ACHN (cell line): ENCODE measurements at places on chromosomes 12 and 14.
A peak's percentile ranks its signal among the peaks of the same experiment; 100 is the strongest.

GRCh38 chr14:101200650-101201516 is 297.4 kb upstream of the RTL1 start:
- DNase-seq: no peak

GRCh38 chr14:95495076-95495475 is 21.4 kb downstream of the SYNE3 start:
- DNase-seq: no peak

- DNase-seq: no peak
Observed at GRCh38 chr14:54532111-54533012, 22.7 kb downstream of the CGRRF1 start.

GRCh38 chr12:103556890-103557627 is 30.0 kb upstream of the STAB2 start:
- DNase-seq: no peak

DNA sequence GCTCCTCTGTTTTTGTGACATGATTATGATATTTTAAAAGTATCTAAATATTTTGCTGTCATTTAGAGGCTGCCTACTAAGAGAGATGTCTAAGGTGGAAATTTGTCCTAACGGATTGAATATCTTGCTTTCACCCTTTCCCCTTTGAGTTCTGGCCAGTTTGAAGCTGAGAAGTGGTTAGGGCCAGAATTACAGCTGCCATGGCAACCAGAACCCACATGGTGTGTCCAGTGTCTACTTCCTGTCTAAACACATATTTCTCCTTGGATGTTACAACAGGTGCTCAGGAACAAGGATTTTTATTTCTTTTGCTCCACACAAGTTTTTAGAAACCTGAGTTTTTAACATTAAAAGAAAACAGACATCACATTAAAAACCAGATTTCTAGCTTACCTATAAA is 335.1 kb upstream of the OR4E1 start:
- DNase-seq: no peak

DNA sequence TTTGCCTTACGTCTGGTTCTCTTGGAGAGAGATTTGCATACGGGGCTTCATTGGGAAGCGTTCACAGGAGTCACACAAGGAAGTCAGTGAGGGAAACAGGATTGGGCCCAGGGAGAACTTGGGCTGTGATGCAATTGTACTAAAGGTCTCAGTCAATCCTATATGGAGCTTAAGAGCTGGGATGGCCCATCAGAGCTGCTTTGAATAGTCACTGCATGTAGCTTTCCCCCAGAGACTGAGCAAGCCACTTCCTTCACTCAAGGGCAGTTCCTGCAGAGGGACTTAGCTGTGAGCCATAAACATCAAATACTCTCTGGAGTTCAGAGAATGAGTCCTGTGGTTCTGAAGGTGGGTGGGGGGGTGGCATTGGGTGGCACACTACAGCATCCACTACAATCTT is 605.4 kb downstream of the MED13L start:
- DNase-seq: no peak

DNA sequence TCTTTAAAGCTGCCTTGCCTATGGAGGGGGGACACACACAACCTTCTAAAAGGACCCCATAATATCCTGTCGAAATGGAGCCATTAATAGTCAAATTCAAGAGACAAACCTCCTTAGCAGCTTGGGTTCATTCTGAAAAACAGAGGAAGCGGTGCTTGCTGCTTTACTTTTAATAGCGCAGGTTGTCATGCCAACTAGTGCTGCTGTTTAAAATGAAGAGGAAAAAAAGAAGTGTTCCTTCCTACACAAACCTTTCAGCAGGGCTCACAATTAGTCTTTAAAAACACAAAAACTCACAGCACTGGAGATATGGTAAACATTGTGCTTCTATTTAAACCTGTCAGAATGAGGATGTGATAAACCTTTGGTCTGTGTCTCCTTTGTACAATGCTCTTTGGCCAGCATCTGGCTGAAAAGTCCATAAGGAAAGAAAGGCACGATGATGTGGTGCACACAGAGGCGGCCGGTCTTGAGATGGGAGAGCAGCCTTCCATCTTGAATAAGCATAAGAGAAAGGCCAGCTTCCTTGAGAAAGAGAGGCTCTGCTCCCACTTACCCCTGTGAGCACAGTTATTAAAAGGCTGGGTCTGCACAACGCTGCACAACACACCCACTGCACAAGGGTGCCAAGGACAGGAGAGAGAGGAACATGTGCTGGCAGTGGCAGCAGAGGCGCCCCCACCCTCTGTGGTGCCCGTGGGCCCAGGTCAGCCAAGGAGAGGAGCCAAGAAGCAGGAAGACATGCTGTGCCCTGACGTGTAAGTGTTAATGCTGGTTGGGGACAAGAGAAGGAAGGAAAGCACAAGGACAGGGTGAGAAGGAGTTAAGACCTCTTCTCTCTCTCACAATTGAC is 144.6 kb downstream of the TTC7B start:
- DNase-seq: no peak

- no peak for DNase-seq
Observed at GRCh38 chr14:54500744-54501143, 9.0 kb upstream of the CGRRF1 start.

- peak; percentile 96 for DNase-seq
Observed at GRCh38 chr14:103558071-103558882, 4.2 kb downstream of the BAG5 start.

- DNase-seq: no peak
Observed at GRCh38 chr12:88360343-88360742, 218.2 kb downstream of the TMTC3 start.

DNA sequence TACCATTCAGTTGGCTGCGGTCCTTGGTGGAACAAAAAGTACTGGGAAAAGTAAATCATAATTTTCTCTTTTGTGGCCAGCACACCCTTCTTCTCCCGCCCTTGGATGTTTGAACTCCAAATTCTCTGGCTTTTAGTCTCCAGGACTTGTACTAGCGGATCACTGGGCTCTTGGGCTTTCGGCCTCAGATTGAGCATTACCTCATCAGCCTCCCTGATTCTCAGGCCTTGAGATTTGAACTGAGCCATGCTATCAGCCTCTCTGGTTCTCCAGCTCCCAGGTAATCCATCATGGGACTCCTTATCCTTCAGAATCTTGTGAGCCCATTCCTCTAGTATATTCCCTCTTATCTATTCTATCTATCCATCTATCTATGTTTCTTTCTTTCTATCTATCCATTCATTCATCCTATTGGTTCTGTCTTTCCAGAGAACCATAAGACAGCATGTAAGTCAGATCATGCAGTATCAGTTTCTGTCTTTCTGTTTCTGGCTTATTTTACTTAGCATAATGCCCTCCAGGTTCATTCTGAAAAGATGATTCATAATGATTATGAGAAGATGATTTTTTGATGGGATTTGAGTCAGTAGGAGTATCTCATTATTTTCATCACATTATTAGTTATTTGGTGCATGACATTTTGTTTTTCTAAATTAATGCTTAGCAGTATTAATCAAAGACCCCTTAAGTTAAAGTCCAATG is 814.9 kb downstream of the LRFN5 start:
- DNase-seq: no peak

GRCh38 chr12:3336606-3337311 is 154.2 kb upstream of the PRMT8 start:
- no peak for DNase-seq

- peak; percentile 73 for DNase-seq
Observed at GRCh38 chr12:53052419-53053217, 2.8 kb downstream of the TNS2 start.

GRCh38 chr14:97944380-97944779 is 1147.2 kb downstream of the VRK1 start:
- no peak for DNase-seq

GRCh38 chr14:61720294-61720661 is 25.0 kb downstream of the HIF1A start:
- no peak for DNase-seq

DNA sequence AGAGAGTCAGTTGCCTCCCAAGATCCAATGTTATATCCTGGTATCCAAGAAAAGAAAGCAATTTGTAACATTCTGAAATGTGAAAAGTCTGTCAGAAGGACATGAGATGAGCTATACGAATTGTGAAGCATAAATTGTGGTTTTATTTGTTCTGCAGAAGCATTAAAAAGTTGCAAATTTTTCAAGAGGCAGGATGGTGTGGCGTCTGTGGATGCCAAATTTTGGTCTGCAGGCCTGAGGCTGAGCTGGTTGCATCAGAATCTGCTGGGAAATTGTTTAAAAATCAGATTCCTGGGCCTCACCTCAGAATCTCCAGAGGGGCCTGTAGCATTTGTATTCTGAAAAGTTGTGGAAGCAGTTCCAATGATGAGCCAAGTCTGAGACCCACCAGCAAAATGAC is 284.7 kb downstream of the NUAK1 start:
- no peak for DNase-seq

- no peak for DNase-seq
Observed at GRCh38 chr14:37585971-37586796, 8.9 kb downstream of the FOXA1 start.

GRCh38 chr14:42508209-42508946 is 901.7 kb downstream of the LRFN5 start:
- DNase-seq: no peak

DNA sequence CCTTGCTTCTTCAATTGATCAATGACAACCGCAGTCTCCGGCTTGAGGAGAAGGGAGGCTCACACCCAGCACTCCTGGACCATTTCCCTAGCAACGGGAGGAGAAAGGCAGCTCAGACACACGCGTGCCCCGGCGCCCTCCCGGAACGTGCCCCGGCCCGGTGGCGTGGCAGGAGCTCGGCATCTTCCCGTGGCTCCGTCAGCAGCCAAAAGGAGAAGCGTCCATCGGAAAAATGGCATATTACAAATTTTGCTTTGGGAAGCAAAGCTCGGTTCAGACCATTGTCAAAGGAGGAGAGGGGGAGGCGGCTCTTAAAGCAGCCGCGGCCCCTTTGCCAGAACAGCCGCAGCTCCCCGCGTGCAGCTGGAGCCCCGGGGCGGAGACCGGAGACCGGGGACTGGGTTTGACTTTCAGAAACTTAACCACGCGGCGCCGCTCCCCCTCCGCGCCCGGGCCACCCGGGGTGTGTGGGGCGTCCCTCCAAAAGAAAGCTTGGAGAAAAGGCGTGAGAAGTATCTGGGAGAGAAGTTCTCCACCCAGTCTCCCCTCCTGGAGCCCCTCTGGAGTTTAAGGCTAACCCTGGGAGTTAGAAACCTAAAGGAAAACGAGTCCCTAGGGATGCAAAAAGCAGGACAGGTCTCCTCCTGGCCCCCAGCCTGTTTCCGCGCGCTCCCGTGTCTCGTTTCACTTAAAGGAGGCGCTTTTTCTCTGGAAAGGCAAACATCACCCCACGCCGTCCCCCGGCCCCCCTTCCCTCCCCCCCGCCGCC is 545 bp downstream of the PPFIA2 start:
- no peak for DNase-seq

GRCh38 chr12:105083551-105084105 is 630 bp downstream of the ALDH1L2 start:
- DNase-seq: no peak

GRCh38 chr14:31283153-31283552 is 75.6 kb upstream of the HECTD1 start:
- no peak for DNase-seq

GRCh38 chr14:70595443-70596185 is 4.8 kb downstream of the MED6 start:
- DNase-seq: no peak

- DNase-seq: no peak
Observed at GRCh38 chr14:92751819-92752218, 3.4 kb upstream of the LGMN start.

- peak; percentile 31 for DNase-seq
Observed at GRCh38 chr12:31849090-31849687, 110.0 kb upstream of the RESF1 start.

DNA sequence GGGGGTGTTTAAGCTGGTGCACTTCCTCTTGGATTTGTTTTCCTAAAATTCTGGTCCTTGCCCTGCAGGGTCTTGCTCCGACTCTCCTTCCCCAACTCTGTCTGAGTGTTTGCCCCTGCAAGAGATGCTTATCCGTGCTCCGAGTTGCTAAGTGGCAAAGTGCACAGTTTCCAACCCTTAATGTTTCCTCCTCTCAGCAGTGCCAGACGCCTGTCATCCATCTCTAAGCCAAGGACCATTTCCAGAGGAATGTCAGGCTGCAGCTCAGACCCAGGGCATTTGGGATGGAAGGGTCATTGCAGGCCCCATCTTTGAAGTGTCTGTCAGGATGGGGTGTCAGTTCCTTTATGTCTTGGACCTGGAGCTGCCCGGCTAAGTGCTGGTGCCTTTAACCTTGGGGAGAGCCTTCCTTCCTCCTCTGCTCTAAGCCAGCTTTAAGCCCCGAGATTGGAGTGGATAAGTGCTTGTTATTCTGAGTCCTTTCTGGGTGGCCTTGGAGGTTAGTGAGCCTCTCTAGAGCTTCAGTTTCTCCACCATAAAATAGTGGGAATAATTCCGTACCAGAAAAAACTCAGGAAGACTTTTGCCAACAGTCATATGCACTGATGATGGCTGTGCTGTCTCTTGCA is 15.0 kb downstream of the WNT5B start:
- no peak for DNase-seq
